Mucosa of descending colon (tissue), 3 donors: ENCODE measurements at places on chromosomes 6 and 20. TPM values are rescaled to one million over a fixed set of nuclear protein-coding genes. Genes with fewer than 3 reads are reported as not detected.

DNA sequence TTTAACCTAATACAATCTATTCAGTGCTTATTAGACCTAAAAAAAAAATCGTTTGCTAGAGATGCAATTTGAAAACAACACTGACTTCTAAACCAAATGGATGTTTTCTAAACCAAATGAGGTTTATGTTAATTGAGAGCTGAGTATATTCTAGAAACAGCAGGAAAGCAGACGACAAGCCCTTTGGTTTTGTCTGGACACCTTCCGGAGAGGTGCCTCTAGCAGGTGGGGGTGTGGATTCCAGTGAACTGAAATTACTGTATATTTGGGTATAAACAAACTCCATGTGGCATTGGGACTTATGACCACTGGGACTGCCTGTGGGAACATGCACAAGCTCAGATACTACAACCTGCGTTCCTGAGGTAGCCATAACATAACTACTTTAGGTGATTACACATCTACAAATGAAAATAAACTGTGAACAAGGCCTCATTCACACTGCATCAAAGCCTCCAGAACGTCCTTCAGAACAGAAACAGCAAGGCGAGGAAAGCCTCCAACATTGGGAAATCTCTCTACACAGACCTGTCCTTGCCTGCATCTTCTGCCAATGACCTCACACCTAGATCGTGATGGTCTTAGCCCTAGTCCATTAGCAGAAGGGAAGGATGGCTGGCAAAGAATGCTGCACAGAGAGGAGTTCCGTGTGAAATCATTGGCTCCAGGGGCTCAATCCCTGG lies 206.8 kb upstream of the FOXQ1 start:
- no peak for DNase-seq

GRCh38 chr6:44266347-44266746 lies 996 bp upstream of the NFKBIE start:
- no peak for DNase-seq

Gene DEFB132
- not detected for total RNA-seq

Gene CPNE5
- 4.7 TPM for total RNA-seq

DNA sequence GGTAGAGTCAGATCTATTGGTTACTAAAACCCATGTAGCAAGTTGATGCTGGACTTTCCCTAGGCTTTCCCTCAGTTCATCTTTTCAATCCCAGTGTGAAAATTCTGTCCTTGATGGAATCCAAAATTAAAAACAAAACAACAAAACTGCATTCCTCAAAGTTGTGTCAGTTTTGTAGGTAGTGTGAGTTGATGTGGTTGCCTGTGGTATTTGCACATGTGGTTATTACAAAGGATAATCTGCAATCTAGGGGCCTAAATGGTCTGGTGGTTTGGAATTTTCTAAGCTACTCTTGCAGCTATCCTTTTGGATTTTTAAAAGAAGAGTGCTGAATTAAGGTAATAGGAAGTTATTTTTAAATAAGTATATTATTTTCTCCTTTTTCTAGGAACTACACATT lies 132.2 kb upstream of the SCGN start:
- DNase-seq: no peak

GRCh38 chr6:37800703-37801604 lies 18.6 kb upstream of the ZFAND3 start:
- no peak for DNase-seq

- no peak for DNase-seq
These were observed 251.0 kb downstream of the RNGTT start for GRCh38 chr6:88712243-88712936.

Gene MUC21
- total RNA-seq: not detected

Gene LGSN
- total RNA-seq: 0.09 TPM

DNA sequence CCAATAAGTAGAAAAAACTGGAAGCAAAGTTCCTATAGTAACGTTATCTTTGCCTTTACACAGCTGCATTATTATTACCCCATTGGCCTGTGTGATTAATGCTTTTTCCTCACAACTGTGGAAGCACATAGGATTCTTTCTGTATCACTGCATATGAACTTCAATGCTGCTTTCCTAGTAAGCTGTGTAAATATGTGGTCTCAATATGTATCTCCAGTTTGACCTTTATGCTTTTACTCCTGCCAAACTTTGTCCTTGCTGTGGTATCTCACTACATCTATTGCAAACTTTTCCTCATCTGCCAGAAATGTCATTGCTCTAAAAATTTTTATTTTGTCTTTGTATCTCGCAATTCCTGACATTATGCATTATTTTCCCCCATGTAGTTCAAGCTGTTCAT lies 168.6 kb downstream of the ZFAND3 start:
- DNase-seq: no peak

Gene EMILIN3
- total RNA-seq: 0.23 TPM

GRCh38 chr6:97361286-97361685 lies 78.3 kb upstream of the MMS22L start:
- peak; percentile 6 for DNase-seq

Gene CRIP3
- 0.77 TPM for total RNA-seq

Gene PSORS1C2
- total RNA-seq: not detected

DNA sequence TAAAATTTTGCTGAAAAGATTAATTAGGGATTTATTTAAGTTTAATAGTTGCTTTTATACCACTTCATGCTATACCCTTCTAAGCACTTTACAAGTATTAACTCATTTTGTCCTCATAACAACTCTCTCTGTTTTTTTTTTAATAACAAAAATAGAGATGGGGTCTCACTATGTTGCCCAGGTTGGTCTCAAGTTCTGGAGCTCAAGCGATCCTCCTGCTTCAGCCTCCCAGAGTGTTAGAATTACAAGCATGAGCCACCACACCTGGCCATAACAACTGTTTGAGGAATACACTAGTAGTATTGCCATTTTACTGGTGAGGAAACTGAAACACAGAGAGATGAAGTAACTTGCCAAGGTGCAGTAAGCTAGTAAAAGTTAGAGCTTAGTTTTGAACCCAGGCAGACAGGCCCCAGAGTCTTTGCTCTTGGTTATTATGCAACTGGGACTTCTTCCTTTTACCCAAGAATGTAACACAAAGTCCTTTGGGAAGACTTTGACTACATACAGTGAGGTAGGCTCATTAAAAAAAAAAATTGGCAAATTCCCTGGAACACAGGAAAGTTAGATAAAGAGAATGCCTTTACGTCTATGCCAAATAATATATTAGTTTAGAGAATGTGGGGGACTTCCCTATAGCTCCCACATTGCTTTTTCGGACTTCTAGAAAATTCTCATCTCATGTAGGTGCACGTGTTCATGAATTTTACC lies 11.4 kb downstream of the ANKS1A start:
- no peak for DNase-seq

Gene OR2H2
- not detected for total RNA-seq

Gene TOP1
- total RNA-seq: 51.8 TPM

GRCh38 chr20:52943185-52943841 lies 28.8 kb upstream of the TSHZ2 start:
- DNase-seq: no peak

- no peak for DNase-seq
These were observed 8.0 kb downstream of the CYP24A1 start for GRCh38 chr20:54165803-54166202.

Gene ENPP4
- total RNA-seq: 23.2 TPM

Gene EYA4
- 0.66 TPM for total RNA-seq

Gene TCP1
- 170 TPM for total RNA-seq

DNA sequence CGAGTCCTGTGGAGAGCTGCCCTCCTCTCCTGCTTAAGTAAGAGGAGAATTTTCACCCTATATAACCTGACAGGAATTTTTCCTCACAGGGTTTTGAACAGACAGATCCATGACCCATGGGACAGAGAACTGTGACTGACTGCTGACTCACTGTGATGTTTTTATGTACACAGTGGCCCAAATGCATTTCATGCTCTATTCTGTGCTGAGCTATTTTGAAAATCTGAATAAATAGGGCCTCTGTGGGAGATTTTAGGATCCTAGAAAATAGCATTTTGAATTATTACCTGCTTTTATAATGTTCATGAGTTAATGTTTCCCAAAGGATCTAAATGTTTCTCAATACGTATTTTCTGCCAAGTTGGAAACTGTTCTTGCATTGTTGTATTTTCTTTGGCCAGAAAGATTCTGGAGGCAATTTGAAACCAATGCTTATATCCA lies 577.4 kb downstream of the HTR1B start:
- no peak for DNase-seq

DNA sequence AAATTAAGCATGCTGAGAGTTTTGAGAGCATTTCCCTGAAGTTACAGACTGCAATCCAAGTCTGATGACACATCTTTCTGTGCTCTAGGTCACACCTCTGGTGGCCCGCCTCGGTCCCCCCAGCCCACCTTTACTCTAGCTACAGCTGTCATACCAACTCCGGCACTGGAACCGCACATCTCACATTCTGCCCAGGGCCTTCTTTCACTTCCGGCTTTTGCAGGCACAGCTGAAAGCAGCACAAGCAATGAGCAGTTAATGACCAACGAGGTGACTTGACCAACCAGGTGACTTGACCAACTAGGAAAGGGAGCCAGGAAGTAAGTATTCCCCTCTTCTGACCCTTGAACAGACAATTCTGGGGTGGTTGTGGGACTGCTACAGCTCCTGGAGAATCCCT lies 88.6 kb upstream of the MOCS1 start:
- no peak for DNase-seq

- no peak for DNase-seq
These were observed 7.5 kb upstream of the TNXB start for GRCh38 chr6:32116674-32117073.

DNA sequence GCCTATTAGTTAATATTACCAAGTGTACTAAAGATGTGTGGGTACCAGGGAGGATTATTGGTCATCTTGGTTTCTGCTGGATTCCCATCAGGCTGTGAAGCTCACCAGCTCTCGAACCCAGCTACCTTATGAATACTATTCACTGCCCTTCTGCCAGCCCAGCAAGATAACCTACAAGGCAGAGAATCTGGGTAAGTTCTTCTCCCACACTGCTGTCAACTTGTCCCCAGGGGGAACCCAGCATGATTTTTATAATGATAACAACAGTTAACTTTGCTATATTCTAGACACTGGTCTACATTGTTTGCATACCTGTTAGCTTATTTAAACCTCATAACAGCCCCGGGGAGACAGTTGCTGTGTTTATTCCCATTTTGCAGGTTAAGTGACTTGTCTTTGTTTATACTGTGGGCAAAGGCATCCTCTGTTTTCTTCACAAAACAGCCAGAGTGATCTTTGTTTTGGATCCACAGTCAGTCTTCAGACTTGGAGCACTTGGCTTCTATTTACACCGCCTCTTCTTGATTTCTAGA lies 26.5 kb downstream of the TM9SF4 start:
- no peak for DNase-seq

- no peak for DNase-seq
These were observed 2.2 kb downstream of the AURKA start for GRCh38 chr20:56389807-56390206.

DNA sequence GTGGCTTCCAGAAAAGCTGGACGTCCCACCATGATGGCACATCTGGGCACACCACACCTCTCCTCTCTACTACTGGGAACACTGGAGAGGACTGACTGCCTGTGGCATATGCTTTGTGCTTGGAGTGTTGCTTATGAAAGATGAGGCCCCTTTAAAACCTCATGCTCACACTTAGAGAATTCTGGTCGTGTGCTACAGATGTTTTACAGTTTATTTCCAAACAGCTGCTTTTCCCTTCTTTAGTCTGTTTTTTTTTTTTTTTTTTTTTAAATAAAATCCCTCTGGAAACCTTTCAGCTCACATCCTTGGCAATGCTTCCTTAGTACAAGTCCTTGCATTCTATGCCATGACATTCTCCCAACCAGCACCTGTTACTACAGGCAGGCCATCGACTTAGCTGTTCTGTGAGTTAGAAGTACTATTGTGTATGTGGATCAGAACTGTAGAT lies 60.3 kb downstream of the BMP6 start:
- no peak for DNase-seq

- no peak for DNase-seq
These were observed 382.7 kb downstream of the HDGFL1 start for GRCh38 chr6:22952097-22952496.

GRCh38 chr20:42941629-42942028 lies 248.1 kb downstream of the PTPRT start:
- DNase-seq: no peak

GRCh38 chr6:163719028-163719742 lies 304.7 kb downstream of the QKI start:
- DNase-seq: no peak
